ENCODE measurements at places on chromosomes 16 and 17. TPM values are rescaled to one million over a fixed set of nuclear protein-coding genes. Genes with fewer than 3 reads are reported as not detected.

CORO1A gene
- 13.7 TPM for total RNA-seq

PPY gene
- total RNA-seq, result not detected

PAQR4 gene
- total RNA-seq, result 15.3 TPM

MT1F gene
- total RNA-seq, result 13.3 TPM

ZSWIM7 gene
- total RNA-seq, result 26.7 TPM

PYDC1 gene
- total RNA-seq, result not detected

DNA sequence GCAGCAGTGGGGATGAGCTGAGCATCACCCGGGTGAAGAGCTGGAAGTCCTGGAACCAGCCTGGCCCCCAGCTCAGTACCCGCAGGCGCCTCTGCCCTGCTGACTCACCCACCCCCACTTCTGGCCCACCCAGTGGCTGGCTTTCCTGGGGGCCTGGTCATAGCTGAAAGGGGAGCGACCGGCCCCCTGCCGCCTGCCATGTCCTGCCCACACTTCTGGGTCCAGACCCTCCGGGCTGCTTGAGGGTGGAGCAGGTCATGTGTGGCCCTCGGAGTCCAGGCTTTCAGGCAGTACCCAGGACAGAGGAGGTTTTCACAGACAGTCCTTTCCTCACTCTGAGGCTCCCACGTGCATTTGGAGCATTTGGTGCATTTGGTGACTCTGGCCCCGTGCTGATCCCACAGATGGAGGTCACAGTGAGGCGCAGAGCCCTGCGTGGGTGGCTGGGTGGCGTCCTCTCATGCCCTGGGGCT, 7.1 kb upstream of the PIEZO1 start:
- peak; percentile 74 for ATAC-seq

DNA sequence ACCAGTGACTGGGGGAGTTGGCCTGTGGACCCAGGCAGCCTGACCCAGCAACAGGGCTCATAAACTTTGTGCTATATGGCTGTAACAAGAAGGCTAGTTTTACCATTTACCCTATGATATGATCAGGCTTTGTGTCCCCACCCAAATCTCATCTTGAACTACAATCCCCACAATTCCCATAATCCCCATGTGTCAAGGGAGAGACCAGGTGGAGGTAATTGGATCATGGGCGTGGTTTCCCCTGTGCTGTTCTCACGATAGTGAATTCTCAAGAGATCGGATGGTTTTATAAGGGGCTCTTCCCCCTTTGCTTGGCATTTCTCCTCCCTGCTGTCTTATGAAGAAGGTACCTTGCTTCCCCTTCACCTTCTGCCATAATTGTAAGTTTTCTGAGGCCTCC, 111.2 kb upstream of the NLRP1 start:
- ATAC-seq, result no peak

GRCh38 chr16:87654826-87655225, 52.5 kb downstream of the JPH3 start:
- ATAC-seq, result no peak

- no peak for ATAC-seq
Measured at GRCh38 chr16:8519179-8519578, 71.1 kb downstream of the TMEM114 start.

DNA sequence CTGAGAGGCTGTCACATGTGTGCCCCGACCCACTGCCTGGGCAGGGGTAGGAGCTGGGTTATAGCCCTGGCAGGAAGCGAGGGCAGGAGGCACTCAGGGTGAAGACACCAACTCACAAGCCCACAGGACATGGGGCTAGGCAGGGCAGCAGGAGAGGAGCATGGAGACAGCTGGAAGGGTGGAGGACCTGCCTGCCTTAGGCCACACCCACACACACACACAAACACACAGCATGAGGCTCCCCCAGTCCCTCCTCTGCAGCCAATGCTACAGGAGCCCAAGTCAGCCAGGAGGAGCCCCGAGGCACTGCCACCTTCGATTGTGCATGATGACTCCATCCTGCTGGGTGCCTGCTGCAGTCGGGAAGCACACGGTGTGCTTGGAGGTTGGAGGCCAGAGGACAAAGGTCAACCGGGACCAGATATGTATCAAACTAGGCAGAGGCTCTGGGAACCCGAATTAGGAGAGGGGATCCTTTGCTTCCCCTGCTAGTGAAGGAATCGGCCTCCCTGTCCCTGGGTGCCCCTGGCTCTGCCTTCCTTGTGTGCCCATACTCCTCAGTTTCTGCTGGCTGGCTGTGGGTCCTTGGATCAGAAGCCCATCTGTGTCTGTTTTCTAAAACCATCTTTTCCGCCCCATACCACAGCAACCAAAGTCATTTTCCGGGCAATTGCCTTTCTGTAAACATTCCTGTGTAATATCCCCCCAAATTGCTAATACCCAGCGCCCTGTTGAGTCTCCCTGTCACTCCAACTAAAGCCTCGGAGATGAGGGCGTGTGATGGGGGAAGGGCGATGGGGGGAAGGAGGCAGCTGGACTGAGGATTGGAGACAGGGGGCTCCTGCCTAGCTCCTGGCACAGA, 20.5 kb downstream of the SRCIN1 start:
- ATAC-seq, result peak; percentile 82

DNA sequence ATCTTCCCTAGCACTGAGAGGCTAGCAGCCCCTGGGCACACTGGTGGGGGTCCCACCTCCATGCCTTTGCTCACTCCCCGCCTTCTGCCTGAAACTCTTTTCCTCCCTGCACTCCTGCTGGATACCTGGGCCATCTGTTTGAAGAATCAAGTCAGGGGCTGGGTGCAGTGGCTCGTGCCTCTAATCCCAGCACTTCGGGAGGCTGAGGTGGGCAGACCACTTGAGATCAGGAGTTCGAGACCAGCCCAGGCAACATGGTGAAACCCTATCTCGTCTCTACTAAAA, 15.7 kb downstream of the FOXJ1 start:
- no peak for ATAC-seq

DNA sequence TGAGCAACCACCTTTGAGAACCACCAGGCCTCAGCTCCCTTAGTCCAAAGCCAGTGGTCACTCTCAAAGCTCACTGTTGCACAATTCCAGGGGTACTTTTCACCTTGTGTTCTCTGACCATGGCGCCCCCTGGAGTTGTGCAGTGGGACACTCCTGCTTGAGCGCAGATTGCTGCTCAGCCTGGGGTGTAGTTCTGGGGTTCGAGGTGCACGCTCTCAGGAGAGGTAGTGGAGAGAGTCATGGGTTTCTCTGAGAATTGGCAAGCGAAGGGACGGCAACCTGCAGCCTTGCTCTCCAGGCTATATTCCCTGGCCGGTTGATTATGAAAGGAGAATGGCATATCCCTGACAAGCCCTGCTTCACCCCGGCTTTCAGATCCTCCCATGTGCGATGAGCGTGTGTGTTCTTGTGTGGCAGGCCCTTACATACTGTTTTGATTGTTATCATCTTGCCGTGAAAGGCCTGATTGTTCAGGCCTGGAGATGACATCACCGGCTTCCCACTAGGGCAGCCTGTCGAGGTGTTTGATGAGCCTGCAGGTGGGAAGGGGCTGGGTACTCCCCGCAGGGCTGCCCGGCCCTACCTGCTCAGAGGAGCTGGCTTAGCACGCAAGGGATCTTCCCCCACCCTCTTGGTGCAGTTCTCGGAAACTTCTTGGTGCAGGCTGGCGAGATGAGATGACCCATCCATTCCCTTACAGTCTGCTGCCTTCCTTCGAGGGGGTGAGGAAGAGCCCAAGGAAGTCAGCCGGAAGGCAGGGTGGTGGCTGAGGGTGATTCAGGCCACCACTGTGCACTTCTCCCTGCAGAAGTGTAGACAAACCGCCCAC, 431.2 kb downstream of the SLC39A11 start:
- ATAC-seq, result peak; percentile 87

GRCh38 chr16:11833951-11834695, 17.2 kb downstream of the RSL1D1 start:
- no peak for ATAC-seq

GRCh38 chr17:49552070-49552751, 23.5 kb upstream of the NXPH3 start:
- peak; percentile 64 for ATAC-seq

GRCh38 chr16:46911038-46911437, 26.9 kb downstream of the GPT2 start:
- no peak for ATAC-seq

DNA sequence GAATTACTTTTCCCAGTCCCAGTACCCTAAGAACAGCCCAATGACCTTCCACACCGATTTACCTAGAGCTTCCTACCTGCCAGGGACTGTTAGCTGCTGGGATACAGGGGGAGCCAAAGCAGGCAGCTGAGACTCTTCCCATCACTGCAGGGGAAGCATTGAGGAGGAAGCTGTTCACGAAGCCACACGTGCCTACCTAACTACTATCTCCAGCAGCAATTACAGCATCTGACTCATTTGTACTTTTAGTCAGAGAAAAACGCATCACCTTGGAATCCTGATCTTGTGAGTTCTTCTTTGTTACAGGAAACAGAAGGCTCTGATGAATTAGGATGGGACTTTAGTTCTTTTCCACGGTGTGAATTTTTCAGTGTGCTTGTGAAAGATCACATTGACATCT, 113.7 kb upstream of the DHX40 start:
- ATAC-seq, result no peak

DNA sequence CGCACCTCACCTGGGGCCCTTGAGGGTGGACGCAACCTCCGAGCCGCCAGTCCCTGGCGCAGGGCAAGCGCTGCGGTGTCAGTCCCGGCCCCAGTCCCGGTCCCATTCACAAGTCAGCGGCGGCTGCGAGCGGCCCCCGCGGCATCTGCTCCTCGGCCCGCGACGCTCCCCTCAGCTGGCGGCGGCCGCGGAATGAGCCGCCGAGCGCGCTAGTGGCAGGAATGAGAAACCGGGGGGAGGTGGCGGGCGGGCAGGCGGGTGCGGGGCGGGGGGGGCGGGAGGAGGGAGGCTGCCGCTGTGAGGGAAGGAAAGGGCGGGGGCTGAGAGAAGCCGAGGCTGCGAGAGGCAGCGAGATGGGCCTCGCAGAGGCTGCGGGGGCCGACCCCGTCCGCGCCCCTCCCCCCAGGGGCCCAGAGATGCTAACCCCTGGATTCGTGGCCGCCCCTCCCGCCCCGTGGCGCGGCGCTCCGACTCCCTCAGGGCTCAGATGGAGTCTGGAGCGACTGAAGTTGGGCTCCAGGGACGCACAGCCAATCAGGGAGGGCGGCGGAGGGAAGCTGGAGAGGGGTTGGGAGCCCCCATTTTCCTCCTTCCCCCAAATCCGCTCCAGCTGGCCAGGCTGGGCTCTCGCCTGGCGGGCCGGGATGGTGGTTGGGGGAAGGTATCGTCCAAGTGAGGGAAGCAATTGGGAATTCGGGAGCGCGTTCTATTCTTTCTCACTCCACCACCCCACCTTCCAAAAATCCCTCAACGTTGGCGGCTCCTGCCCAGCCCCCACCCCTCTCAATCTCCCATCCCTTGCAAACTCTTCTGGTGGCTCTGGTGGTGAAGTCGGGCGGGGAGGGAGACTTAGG, at the start of gene CDH11:
TSS of gene CDH11 (minus strand) at position 194 of the 854 bp plus-strand sequence. CDS start 117,194 bp downstream, outside the sequence.
- ATAC-seq, result peak; percentile 59

DNA sequence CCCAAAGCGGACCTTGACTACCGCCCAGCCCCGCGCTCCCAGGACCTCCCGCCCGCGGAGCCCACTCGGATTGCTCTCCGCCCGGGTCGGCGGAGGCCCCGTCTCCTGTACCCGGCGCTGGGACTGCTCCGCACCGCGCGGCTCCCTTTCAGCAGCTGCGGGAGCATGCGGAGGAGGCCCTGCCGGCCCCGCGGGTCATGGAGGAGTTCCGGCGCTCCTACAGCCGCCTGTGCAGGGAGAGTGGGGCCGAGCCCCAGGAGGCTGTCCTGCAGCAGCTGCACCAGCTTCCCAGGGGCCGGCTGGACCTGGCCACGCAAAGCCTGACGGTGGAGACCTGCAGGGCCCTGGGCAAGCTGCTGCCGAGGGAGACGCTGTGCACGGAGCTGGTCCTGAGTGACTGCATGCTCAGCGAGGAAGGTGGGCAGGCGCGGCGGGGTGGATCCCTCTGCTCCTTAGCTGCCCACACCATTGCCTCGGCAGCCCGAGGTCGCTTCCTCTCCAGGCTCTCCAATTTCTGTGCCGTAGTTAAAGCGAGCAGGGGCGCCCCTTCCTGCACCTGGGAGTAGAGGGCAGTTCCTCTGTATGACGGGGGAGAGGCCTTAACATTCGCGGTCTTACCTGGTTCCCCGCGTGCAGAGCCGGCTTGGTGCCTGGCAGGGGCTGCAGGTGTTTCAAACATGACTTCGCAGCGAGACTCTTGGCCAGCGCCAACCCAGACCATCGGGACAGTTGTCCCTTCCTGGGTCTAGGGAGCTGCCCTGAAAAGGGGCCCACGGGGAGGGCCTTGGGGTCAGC, 539 bp downstream of the LRRC45 start:
- peak; percentile 15 for ATAC-seq

- ATAC-seq, result no peak
Measured at GRCh38 chr16:58640949-58641348, 11.3 kb upstream of the CNOT1 start.

- no peak for ATAC-seq
Measured at GRCh38 chr16:57791195-57791892, 10.9 kb downstream of the KIFC3 start.

GRCh38 chr17:79650861-79651260, 40.0 kb upstream of the RBFOX3 start:
- ATAC-seq, result no peak

DNA sequence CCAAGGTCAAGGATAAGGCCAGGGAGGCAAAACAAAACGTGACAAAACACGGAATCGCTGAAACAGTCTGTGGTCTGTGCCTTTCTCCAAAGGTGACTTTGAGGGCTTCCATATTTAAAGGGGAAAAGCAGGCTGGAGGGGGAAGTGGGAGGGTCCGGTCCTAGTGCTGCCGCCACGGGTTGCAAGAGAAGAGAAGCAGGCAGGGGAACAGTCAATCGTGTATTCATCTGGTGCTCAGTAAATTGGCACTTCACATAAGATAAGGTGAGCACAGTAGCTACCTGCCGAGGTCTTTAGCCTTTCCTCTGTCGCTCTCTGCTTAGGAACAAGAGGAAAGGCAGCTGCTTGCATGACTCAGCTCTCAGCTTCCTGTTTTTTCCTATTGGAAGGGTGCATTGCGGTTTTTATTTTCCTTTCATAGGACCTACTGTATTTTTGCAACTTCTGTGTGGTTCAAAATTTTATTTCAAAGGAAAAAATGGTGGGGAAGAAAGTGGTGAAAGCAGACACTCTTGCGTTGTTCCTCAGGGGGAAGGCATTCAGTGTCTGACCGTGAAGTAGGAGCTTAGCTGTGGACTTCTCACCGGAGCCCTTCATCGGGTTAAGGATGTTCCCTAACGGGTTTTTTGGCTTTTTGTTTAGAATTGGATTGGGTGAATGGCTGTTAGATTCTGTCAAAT, 7.1 kb upstream of the LGALS3BP start:
- ATAC-seq, result peak; percentile 49

GRCh38 chr17:4565209-4566141, 5.1 kb upstream of the GGT6 start:
- peak; percentile 92 for ATAC-seq

Measured in motor neuron (in vitro differentiated cells).